ENCODE measurements at places on chromosomes 6 and 20. TPM values are rescaled to one million over a fixed set of nuclear protein-coding genes. Genes with fewer than 3 reads are reported as not detected.

DNA sequence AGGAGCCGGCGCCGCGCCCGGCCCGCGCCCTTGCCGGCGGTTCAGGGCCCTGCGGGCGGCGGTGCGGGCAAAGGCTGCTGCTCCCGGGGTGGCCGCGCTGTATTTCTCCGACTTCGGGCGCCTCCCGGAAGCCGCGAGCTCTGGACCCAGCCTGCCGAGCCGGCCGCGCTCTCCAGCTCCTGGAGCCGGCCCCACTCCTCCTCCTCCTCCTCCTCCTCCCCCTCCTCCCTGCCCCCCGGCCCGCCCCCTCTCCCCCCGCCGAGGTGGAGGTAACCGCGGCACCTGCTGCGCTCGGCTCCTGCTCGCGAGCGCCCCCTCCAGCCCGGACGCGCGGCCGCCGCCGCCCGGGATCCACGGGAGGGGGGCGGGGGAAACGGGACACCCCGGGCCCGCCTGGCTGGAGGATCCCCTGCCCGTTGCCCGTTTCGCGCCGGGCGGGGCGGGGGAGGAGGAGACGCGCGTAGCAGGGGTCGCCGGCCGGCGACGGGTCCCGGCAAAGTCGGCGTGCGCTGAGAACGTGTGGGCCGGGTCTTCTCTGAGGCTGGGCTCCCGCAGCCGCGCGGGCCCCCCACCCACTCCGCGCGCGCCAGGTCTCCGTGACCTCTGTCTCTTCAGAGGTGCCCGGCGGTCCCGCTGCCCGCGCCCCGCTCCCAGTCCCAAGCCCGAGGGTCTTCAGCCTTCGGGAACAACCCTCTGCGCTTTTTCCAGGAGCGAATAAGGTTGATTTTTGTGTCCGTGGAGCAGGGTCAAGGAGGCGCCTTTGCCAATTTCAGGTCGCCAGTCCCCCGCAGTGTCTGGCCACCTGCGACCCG lies at the start of gene SLC22A23:
Gene SLC22A23, minus strand, starts transcription at position 153 of the 812 bp plus-strand sequence. CDS start 491 bp downstream, outside the sequence.
- H3K27ac ChIP-seq, result peak within 1 kb of the TSS; percentile 70
- no peaks in the 10 kb centered on the region for H3K36me3 ChIP-seq
- H3K27me3 ChIP-seq, result peaks cover 45% of the 10 kb centered on the region
- peak; percentile 42 for DNase-seq
- peak within 1 kb of the TSS; percentile 81 for H3K4me3 ChIP-seq

DNA sequence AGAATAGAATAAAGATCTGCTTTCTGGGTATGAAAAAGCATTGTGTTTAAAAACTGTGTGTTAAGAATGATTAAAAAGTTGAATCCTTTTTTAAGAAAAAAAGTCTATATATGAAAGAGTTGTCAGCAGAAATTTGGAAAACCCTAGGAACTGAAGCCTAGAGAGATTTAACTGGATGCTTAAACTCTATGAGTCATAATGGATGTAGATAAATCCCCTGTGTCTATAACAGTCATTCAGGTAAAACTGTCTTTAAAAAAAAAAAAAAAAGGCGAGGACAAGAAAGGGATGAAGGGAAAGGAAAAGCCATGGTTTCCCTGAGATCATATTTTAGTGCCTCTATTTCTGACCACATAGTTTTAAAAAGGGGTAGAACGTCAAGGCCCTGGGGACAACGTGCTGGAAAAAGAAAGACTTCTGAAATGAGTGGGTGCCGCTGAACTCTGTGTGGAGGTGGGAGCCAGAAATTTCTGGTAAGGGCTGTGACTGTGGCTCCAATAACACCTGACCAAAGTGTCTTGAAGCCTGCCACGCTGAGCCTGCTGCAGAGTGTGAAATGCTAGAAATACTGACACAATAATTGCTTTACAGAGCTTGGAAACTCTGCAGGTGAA lies 302.6 kb upstream of the ARID1B start:
- no peaks in the 10 kb centered on the region for H3K4me1 ChIP-seq
- H3K4me3 ChIP-seq, result no peak overlapping the region
- H3K36me3 ChIP-seq, result no peaks in the 10 kb centered on the region
- H3K27me3 ChIP-seq, result no peaks in the 10 kb centered on the region
- DNase-seq, result no peak
- H3K27ac ChIP-seq, result no peak overlapping the region

DNA sequence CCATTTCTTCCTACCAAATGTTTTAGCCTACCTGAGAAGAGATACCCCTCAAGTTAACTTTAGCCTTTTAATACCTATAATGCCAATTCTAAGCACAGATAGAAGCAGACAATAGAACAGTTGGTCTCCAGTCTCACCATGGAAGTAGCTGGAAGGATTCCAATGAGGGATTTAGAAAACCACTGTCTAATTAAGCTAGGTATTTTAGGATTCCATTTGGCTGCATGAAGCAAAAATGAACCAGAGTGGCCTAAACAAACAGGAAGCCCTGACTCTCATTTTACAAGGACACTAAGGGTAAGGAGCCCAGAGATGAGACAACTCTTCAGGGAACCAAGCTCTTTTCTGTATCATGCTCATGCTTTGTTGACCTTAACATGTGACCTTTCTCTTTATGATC lies 199.2 kb downstream of the ALDH8A1 start:
- no peak overlapping the region for H3K27ac ChIP-seq
- H3K4me1 ChIP-seq, result no peaks in the 10 kb centered on the region
- peaks cover 4% of the 10 kb centered on the region for H3K27me3 ChIP-seq
- no peak for DNase-seq
- no peaks in the 10 kb centered on the region for H3K36me3 ChIP-seq
- no peak overlapping the region for H3K4me3 ChIP-seq

The UFL1 gene
- total RNA-seq, result 22.7 TPM

DNA sequence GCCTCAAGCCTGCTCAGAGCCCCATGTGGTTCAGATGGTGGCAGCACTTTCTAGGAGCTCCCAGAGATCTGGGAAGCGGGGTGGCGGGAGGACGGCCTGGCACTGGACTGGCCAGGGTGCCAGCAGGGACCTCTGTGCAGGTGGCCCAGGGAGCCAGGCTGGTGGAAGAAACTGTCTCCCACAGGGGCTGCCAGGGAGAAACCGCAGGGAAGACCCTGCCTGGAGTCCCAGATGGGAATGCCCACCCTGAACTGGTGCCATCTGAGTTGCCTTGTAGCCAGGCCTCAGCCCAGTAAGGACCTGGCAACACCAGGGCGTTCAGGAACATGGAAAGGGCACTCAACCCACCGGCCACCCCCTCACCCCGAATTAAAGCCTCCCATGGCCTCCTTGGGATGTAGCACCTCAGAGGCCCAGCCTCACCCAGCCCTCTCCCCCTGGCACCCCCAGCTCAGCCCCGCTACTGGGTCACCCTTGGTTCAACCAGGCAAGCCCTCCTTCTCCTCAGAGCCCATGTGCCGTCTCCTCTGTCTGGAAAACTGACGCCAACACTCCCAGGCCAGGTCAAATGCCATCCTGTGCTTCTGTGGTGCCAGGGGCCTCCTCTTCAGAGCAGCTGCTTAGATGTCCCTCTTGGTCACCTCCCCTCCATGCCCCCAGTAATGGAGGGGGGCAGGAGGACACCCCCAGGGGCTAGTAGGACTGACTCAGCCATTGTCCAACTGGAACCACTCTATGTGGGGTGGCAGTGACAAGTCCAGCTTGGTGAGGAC lies 5.9 kb upstream of the C20orf144 start:
- H3K4me1 ChIP-seq, result peaks cover 9% of the 10 kb centered on the region
- no peak overlapping the region for H3K4me3 ChIP-seq
- H3K27ac ChIP-seq, result no peak overlapping the region
- DNase-seq, result no peak

The EBF4 gene
- 12.3 TPM for total RNA-seq

The VSX1 gene
- total RNA-seq, result not detected

DNA sequence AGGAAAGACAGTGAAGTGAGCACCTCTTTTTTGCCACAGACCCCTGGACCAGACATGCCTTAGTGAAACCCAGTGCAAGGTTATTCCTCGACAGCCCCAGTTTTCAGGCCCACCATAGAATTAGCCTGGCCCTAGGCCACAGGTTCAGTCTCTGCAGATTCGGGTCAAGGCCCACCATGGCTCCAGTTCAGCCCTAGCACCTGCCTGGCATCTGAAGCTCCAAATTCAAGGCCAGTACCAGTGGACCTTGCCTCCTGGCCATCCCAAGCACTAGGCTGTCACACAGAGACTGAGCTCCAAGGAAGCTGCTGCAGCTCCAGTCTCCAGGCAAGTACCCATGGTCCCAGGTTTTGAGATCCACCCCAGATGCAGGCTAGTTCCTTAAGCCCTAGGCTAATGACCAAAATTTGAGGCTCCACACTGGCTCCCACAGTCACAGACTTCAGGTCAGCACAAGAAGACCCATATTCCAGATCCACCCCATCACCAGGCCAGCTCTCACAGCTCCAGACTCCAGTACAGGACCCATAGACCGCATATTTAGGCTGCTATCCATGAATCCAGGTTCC lies 877.5 kb upstream of the ADGRB3 start:
- no peak overlapping the region for H3K4me3 ChIP-seq
- H3K27me3 ChIP-seq, result peaks cover 1% of the 10 kb centered on the region
- H3K4me1 ChIP-seq, result no peaks in the 10 kb centered on the region
- no peaks in the 10 kb centered on the region for H3K36me3 ChIP-seq

The TEAD3 gene
- 1.5 TPM for total RNA-seq

GRCh38 chr6:170162775-170163404 lies 128.0 kb downstream of the DLL1 start:
- H3K27me3 ChIP-seq, result no peaks in the 10 kb centered on the region
- H3K36me3 ChIP-seq, result no peaks in the 10 kb centered on the region
- no peak overlapping the region for H3K4me3 ChIP-seq
- H3K27ac ChIP-seq, result no peak overlapping the region
- no peaks in the 10 kb centered on the region for H3K4me1 ChIP-seq

DNA sequence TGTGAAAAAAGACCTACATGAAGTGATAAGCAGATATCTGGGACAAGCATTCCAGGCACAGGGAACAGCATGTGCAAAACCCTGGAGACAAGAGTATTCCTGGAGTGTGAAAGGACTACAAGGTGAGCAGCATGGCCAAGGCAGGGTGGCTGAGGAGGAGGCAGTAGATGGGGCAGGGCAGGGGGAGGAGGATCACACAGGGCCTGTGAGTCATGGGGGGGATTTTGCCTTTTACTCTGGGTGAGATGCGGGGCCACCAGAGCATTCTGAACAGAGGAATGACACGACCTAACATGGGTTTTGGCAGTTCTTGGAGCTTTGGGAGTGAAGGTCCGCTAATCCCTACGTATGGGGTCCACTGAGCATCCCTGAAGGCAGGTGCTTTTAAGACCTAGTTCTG lies 69.8 kb upstream of the CCN6 start:
- H3K4me1 ChIP-seq, result peaks cover 68% of the 10 kb centered on the region
- no peak overlapping the region for H3K4me3 ChIP-seq
- no peak for DNase-seq

All from activated T-helper 1 cell treated with anti-CD3 and anti-CD28 coated beads, Interleukin-12 subunit alpha, Interleukin-12 subunit beta, Interleukin-2, Interleukin-4 antibody, amounts not matched to agents 30 ng/mL and 10 ng/mL and 1 ng/mL, durations not matched to agents 14 hours and 24 hours and 36 hours (primary cell).